H7 (cell line): ENCODE measurements at places on chromosomes 11 and 22.

- no peak for DNase-seq
Measured at GRCh38 chr22:44577391-44578109, 79.5 kb upstream of the RTL6 start.

GRCh38 chr11:14645015-14645912 lies 1.7 kb downstream of the PDE3B start:
- DNase-seq, result no peak

DNA sequence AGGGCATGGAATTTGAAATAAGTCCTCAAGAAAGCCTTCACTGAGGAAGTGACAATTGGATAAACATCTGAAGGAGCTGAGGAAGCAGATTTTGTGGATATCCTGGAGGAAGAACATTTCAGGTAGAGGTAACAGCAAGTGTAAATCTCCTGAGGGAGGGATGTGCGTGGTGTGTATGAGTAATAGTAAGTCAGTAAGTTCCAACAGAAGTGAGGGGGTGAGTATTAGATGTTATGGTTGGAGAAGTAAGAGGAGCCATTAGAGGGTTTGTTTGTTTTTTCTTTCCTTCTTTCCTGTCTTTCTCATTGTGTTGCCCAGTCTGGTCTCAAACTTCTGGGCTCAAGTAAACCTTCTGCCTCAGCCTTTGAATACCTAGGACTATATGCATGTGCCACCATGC lies 29.0 kb downstream of the ANKRD42 start:
- DNase-seq, result no peak

DNA sequence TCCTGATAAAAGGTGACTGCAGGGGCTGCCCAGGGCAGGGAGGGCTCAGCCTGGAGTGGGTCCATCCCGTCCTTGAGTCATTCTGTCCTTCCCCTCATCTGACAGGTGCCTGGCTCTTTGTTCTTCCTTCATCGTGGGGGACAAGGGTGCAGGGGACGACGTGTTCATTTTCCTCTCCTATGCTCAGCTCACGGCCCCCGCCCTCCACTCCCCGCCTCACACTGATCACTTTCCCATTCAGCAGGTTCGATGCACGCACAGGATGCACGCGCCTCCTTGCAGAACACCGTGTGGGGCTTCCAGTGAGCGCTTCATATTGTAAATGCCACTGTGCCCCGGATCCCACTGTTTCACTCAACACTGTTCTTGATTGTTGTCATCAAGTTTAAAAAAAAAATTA lies 32.7 kb upstream of the SHANK2 start:
- DNase-seq, result no peak

- no peak for DNase-seq
Measured at GRCh38 chr11:78958444-78958843, 383.8 kb upstream of the NARS2 start.

DNA sequence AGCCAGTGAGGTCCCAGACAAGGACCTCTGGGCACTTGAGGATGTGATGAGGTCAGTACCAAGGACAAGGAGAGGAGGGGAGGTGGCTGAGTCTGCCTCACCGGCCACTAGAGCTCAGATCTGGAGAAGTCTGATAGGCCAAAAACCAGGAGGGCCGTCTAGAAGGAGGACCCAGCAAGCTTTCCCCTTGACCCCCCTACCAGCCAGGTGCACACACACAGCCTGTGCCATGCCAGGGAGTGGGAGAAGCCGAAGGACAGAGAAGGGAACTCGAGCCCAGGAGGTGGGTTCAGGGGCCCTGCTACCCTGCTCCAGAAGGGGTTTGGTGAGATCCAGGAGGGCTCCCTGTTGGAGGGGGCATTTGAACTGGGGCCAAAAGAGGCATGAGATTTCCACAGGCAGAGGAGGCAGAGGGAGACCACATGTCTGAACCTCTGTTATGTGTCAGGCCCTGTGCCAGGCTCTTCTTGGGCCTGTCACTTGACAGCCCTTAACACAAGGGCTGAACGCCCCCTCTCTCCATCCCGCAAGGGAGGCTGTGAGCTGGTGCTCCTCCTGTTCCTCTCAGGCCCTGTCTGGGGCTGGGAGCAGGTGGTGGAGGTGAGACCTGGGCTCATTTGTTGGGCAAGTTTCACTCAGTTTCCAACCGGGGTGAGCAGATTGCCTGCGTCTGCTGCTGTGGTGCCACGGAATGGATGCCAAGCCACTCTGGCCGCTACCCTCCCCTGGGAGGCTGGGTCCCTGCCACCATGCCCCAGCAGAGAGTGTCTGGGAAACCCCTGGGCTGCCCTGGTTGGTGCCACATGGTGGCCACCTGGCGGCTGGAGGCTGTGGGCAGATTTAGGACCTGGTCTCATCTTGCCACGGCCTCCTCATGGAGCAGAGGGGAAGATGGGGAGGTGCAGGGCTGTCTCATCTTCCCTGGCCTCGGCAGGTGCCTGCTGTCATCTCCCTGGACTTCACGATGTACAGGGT lies 65.2 kb downstream of the MPPED1 start:
- peak; percentile 30 for DNase-seq

DNA sequence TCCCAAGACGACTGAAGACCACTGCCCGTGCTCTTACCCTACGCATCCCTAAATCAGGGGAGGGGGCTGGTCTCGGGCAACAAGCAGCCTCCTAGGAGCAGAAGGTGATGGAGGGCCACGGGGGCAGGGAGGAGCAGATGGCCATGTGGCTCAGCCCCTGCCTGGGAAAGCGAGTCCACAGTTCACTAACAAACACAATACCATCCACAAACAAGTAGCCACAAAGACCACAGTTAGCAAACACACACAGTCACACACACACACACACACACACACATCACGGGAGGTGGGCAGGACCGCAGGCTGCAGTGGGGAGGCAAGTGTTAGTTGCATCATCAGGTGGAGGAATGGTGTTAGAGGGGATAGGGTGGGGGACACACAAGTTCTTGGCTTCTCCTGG lies 13.2 kb upstream of the FXYD2 start:
- DNase-seq, result no peak

DNA sequence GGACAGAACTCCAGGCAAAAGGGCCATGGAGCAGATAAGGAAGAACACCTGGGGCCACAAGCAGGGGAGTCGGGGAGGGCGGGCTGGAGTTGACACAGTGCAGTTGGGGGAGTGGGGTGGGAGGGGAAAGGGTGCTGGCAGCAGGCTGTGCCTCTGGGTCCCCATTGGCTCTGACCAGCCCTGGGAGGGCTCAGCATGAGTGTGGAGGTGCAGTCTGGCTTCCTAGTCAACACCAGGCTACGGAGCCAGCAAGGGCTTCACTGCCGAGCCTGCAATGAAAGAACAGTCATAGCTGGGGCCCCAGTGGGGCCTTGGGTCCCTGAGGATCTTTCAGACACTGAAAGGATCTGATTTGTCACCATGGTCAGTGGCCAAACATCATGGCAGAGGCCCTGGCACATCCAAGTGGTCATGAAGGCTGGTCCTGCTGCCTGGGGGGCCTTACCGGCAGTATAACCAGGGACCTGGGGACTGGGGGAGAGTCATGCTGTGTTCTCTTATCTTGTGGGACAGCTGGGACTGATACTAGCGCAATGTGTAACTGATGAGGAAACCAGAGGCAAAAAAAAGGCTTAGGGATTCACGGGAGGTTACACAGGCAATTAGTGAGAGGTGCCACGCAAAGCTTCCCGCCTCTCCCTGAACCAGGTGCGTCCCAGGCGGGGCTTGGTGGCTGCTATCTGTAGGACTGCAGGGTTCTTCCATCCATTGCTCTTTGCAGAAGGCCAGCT lies 11.6 kb downstream of the SLC37A2 start:
- DNase-seq, result peak; percentile 57

GRCh38 chr11:65491163-65491465 lies 7.7 kb upstream of the MALAT1 start:
- DNase-seq, result no peak

- no peak for DNase-seq
Measured at GRCh38 chr22:45196308-45196707, 32.6 kb downstream of the NUP50 start.

DNA sequence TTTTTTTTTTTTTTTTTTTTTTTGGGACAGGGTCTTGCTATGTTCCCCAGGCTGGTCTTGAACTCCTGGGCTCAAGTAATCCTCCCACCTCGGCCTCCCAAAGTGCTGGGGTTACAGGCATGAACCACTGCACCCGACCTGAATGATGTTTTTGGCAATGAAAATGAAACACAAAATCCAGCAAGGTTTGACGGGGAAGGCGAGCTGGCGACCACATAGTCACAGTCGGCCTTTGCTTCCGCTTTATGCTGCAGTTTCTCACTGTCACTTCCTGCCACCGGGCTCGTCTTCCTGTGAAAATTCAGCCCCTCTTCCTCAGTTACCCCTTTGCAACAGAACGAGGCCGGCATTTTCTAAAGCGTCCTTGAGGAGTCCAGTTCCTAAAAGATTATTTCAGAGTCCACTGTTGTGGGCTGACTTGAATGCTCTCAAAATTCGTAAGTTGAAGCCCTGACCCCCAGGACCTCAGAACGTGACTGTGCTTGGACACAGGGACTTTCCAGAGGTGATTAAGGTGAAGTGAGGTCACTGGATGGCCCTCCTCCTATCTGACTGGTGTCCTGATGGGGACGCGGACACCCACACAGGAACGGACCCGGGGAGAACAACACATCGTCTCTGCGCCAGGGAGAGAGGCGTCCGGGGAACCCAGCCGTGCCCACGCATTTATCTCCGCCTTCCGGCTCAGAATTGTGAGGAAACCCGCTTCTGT lies 2.9 kb upstream of the BID start:
- no peak for DNase-seq

GRCh38 chr11:126545057-126545555 lies 189.6 kb downstream of the ST3GAL4 start:
- DNase-seq, result no peak

DNA sequence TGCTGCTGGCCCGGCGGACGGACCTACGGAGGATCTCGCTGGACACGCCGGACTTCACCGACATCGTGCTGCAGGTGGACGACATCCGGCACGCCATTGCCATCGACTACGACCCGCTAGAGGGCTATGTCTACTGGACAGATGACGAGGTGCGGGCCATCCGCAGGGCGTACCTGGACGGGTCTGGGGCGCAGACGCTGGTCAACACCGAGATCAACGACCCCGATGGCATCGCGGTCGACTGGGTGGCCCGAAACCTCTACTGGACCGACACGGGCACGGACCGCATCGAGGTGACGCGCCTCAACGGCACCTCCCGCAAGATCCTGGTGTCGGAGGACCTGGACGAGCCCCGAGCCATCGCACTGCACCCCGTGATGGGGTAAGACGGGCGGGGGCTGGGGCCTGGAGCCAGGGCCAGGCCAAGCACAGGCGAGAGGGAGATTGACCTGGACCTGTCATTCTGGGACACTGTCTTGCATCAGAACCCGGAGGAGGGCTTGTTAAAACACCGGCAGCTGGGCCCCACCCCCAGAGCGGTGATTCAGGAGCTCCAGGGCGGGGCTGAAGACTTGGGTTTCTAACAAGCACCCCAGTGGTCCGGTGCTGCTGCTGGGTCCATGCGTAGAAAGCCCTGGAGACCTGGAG lies 74.1 kb downstream of the LRP5 start:
- no peak for DNase-seq

- no peak for DNase-seq
Measured at GRCh38 chr11:75918331-75918730, 103.3 kb downstream of the UVRAG start.

DNA sequence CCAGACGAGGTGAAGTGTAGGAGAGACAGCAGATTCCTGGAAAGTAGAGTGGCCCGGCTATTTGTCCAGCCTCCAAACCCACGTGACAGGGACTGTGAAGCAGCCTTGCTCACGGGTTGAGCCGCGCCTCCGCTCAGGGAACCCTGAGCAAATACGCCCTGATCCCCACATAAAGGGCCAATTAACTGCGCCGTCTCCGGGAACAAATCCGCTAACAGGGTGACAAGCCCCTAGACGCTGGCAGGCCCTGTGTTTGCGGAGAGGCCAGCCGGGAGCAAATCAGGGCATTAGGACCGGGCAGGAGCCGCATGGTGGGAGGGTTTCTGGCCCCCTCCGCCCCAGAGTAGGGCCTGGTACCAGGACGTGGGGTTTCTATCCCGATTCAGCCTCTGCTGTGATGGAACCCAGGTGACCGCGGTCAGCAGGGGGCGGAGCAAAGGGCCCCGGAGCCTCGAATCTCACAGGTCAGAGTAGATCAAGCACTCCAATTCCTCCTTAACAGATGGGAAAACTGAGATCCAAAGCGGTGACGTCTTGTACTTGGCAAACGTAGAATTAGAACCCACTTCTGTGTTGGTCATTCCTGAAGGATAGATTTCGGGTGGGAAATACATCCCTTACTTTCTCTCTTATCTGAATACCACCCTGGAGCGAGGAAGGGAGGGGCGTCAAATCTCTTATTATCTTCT lies 2.0 kb upstream of the ROBO3 start:
- peak; percentile 77 for DNase-seq

GRCh38 chr11:69674267-69674885 lies 777 bp downstream of the LTO1 start:
- DNase-seq, result no peak

DNA sequence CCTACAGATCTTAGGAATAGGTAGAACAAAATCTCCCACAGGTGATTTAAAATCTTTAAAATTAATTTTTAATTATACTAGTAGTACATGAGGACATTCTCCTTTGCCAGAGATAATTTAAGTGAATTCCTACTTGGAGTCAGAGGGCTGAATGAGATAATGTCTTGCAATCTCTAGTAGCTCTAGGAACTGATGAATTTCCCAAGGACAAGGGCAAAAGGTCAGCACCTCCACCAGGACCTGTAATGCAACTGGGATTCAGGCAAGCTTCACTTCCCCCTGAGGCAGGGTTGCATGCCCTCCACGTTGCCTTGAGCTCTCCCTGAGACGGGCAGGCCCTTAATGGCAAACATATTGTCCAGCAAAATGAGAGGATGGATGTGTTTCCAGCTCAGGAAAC lies 330.3 kb upstream of the PITPNB start:
- no peak for DNase-seq

- peak; percentile 17 for DNase-seq
Measured at GRCh38 chr22:49326558-49326957, 501.1 kb downstream of the BRD1 start.

GRCh38 chr11:10298342-10298741 lies 4.3 kb upstream of the SBF2 start:
- DNase-seq, result peak; percentile 17

DNA sequence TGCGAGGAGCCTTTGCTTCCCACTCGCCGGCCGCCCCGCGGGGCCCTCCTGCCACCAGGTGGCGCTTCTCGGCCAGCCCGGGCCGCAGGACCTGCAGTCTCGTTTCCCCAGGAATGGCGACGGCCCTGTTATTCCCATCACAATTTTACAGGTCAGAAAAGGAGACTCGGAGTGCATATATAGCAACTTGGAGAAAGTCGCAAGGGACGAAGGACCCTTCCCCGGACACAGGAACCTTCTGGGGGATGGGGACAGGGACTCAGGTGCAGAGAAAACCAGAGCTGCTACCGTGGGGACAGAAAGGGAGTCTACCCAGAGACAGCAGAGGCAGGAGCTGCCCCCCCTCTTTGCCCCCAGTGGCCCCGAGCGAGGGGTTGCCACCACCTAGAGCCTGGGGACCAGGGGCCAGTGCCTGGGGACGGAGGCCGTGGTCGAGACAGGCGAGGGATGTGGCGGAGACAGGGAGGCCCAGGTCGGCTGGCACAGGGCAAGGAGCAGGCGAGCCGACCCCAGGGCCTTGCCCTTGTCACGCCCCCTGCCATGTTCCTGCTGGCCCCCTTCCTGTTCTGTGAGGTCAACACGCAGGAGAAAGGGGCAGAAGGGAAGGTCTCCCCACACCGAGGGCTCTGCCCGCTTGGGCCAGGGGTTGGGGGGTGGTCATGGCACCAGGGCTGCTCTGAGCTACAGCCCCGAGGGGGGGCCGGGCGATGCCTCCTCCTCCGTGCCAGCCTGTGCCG lies 3.5 kb upstream of the KRTAP5-6 start:
- peak; percentile 98 for DNase-seq

- no peak for DNase-seq
Measured at GRCh38 chr22:30731658-30732057, 37.0 kb downstream of the OSBP2 start.
